ENCODE measurements at places on chromosomes 7 and 10. TPM values are rescaled to one million over a fixed set of nuclear protein-coding genes. Genes with fewer than 3 reads are reported as not detected.

TMEM229A gene
- not detected for polyA plus RNA-seq

OR2A5 gene
- not detected for polyA plus RNA-seq

FAM131B gene
- polyA plus RNA-seq, result 0.37 TPM

HKDC1 gene
- polyA plus RNA-seq, result 0.03 TPM

GLI3 gene
- polyA plus RNA-seq, result 0.51 TPM

GRCh38 chr7:13947535-13947934, 41.9 kb downstream of the ETV1 start:
- no peak for DNase-seq

DNA sequence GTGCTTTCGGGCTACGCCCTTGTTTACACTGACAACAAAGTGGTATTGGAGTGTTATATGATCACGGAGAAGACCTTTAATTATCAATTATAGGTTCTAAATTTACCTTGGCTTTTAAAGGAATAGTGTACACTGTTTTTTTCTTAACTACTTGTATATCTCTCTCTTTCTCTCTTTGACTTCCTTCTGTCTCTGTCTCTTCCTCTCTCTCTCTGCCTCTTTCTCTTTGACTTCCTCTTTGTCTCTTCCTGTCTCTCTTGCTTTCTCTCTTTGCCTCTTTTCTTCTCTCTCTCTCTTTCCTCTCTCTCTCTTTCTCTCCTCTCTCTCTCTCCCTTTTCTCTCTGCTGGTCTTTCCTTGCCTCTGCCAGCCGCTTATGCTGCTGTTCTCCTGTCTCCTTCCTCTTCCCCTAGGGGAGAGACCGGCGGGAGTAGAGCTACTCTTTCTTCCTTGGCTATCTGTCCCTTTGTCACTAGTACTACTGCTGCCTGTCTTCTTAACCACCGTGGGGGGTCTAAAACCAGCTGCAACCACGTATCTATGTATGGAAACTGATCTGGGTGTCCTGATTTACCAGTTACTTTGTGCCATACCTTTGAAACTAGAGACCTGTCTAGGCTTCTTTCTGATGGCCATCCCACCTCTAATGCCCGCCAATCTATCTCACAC, 36.9 kb upstream of the GSDME start:
- no peak for DNase-seq

DNA sequence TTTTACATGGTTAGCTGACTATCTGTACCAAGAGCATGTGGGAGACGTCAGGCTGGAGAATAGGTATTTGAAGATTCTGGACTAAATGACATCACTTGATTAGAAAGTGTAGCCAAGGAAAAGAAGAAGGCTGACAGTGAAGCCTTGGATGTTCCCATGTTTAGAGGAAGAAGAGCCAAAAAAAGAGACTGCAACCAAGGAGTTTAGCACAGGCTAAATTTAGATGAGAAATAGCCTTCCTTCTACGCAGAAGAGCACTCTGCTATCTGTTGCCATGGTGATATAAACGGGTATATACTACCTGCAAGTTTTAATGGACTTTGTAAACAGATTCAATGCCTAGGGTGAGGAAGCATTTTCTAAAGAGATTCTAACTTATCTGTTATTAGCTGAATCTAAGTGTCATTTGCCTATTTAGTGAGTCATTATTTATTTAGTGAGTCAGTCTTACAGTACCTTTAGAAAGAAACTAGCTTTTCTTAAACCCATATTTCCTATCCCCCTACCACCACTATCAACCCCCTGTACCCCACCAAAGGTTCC, 69.8 kb downstream of the CDK6 start:
- no peak for DNase-seq

DNA sequence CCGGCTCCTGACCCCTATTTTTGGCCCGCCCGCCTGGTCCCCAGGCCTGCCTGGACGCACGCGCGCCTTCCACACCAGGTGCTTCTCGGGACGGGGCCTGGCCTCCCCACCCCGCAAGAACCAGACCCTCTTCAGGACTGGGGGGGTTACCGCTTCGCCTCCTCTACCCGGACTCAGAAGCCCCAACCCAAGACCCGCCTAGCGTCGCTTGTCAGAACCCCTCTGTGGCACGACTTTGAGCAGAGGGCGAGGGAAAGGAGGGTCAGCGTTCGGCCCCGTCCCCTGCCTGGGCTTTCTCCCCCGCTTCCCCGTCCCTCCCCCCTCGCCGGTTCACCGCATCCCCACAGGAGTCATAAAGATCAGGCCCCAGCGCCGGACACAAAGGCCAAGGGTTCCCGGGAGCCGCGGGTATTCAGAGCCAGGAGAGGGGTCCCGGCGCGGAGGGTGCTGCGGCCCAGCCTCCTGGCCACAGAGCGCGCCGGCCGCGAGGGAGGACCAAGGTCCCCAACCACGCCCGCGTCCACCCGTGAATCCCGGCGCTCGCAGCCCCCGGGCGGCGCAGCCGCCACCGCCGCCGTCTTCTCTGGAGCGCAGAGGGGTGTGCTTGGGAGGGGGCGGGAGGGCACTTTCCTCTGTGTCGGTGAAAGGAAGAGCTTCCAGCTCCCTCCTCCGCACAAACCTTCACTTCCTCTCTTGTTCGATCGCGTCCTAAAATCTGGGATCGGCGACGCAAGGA, 351.9 kb downstream of the DNAJB6 start:
- DNase-seq, result no peak

GRCh38 chr10:33122014-33122809, 164.2 kb upstream of the ITGB1 start:
- DNase-seq, result no peak

- no peak for DNase-seq
Measured at GRCh38 chr10:120666308-120666707, 184.9 kb upstream of the WDR11 start.

- DNase-seq, result no peak
Measured at GRCh38 chr7:50153148-50153547, 60.1 kb upstream of the ZPBP start.

DNA sequence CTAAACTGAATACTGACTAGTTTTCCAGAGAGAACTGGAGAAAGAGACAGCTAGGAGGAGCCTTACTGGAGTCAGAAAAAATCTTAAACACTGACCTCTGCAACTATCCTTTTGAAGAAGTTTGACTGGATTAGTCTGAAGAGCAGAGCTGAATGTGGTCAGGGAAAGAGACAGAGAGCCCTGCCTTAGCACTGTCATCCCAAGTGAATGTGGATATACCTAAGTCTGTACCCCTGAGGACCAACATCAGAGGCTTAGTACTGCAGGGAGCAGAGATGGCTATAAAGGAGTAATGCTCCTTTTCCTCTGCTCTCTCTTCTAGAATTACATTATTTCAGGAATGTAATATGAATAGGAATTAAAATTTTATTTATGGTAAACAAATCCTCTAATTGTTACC, 69.8 kb upstream of the TMEM140 start:
- DNase-seq, result no peak
